ENCODE measurements at places on chromosomes 1 and 21.

DNA sequence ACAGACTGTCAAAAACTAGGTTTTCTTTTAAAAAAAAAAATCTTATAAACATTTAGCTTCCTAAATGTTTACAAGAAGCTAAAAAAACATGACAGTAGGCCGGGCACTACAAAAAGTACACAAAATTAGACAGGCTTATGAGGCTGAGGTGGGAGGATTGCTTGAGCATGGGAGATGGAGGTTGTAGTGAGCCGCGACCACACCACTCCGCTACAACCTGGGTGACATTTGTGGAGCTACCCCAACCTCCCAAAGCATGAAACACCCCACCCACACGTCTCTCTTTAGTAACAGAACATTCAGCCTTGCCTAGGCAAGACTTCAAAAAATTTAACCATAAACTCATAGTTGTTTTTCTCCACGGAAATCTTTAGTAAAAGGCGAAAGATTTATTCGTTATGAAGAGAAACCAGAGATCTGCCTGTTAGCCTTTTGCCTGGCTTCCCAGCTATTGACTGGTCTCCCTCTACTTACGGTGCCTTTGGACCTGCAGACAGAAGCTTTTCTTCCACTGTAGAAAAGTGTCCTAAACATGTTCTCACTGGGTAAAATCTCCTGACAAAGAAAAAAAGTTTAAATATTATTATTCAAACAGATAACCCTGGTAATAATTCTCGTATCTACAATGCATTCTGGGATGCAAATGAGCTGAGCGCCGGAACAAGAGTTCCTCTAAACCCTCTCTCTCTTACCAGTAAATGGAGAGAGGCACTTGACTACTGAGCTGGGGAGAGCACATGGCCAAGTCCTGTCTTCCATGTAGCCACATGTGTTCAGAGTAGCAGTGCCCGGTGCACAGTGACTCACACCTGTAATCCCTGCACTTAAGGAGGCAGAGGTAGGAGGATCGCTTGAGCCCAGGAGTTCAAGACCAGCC, 9.2 kb downstream of the RNU5D-1 start:
- peak; percentile 92 for DNase-seq

- DNase-seq, result no peak
These were observed 299.9 kb upstream of the PLXNA2 start for GRCh38 chr1:208544053-208544452.

- DNase-seq, result peak; percentile 62
These were observed 1.7 kb downstream of the PRRX1 start for GRCh38 chr1:170665629-170666028.

GRCh38 chr1:218953386-218953785, 220.3 kb upstream of the LYPLAL1 start:
- no peak for DNase-seq

DNA sequence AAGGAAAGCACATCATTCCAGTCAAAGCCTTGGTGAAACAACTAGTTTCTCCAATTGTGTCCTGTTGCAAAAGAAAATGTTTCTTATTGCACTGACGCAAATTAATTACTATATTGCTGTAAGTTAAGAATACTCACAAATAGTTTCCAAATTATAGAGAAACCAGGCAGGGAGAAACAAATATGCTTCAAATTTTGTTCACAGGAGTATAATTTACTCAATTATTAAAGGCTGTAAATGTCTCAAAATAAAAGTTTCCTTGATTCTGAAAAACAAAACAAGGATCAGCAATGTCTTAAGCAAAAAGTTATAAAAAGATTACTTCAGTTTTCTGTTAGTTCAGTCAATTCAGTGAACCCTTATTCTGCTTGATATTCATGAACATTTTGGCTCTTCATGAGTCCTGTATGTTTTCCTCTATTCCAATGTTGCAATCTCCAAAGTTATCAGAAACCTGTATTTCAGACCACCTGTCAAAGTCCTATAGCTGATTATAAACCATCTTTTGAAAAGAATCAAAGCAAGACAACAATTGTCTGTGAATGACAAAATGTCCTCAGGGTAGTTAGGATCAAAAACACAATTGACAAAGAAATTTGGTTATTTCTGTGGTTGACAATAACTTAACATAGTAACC, 11.7 kb upstream of the SYPL2 start:
- DNase-seq, result no peak

Data from iris pigment epithelial cell (primary cell).